Activated gamma-delta T cell treated with anti-CD3 and anti-CD28 coated beads, Interleukin-2, amount 50 U/mL, for 16 hours (primary cell): ENCODE measurements at places on chromosomes 7 and 10.

- no peak for DNase-seq
These were observed 176.4 kb downstream of the PTPN20 start for GRCh38 chr10:47087667-47088066.

DNA sequence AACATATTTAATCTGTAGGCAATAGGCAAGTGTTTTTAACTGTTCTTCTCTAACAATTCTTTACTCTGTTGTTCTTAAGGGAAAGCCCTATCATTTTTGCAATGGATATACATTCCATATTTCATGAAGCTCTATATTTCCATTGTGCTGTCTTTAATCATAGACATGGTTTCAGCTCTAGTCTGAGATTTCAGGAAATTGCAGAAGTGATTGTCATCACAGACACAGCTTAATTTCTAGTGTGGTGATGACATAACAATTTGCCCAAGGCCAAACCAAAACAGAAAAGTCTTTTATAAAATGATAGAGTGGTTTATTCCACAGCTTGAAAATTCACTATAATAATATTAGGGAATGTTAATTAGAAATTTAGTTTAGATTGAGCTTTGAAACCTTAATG, 494.1 kb upstream of the SEMA3A start:
- DNase-seq, result no peak

- no peak for DNase-seq
These were observed 149.5 kb upstream of the SVIL start for GRCh38 chr10:29784175-29784773.

DNA sequence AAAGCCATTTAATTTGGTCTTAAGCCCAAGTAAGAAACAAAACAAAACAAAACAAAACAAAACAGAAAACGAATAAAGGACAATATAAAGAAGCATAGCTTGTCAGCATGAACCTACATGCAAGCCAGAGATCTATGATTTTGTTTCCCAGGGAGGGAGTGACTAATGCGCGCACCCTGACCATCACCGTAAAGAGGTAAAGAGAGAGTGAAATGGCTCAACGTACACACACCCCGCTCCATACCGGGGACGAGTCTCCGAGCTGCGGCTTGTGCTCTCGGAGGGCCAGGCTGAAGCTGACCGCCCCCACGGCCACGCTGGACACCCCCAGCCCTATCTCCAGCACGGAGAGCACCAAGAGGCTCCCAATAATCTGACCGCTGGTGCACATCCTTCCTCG, 1.1 kb downstream of the TMEM196 start:
- no peak for DNase-seq

GRCh38 chr7:81525841-81526240, 244.0 kb downstream of the HGF start:
- DNase-seq, result no peak

DNA sequence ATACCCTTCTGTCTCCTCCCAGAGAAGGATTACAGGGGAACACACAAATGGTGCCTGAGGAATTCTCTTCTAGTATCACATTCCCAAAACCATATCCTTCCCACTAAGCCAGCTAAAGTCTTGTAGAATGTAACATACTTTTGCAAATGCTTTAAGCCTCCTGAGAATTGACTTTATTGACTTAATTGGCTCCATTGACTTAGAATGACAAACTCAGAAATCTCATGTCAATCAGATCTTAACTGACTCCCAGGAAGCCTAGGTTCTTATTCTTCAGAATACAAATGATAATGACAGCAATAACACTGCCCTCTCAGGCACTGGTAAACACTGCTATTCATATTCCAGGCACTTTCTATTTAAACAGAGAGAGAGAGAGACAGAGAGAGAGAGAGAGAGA, 356.9 kb upstream of the PRKCQ start:
- no peak for DNase-seq

GRCh38 chr7:83964318-83964717, 230.3 kb downstream of the SEMA3A start:
- no peak for DNase-seq

GRCh38 chr10:62652114-62652513, 152.4 kb upstream of the ADO start:
- DNase-seq, result no peak

- no peak for DNase-seq
These were observed 253.6 kb downstream of the STK31 start for GRCh38 chr7:23963461-23964165.

DNA sequence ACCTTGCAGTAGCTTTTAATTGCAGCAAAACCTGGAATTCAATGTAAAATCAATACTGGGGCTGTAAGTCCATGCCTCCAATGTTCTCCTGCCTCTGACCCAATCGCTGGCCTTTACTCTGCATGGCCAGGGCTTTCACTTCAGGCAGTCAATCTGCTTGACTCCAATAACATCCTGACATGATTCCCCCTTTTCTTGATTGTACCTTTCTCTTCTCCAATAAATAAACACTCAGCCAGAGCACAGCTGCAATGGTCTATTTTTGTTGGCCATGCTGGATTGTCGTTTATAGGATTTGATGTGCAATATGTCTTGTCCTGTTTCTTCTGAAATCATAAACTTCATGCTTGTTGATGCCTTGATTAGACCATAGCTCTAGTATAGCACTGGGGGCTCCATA, 97.8 kb upstream of the COL1A2 start:
- no peak for DNase-seq
